Left ventricle myocardium inferior (tissue), 1 donor: ENCODE measurements at places on chromosomes 2 and 18.

DNA sequence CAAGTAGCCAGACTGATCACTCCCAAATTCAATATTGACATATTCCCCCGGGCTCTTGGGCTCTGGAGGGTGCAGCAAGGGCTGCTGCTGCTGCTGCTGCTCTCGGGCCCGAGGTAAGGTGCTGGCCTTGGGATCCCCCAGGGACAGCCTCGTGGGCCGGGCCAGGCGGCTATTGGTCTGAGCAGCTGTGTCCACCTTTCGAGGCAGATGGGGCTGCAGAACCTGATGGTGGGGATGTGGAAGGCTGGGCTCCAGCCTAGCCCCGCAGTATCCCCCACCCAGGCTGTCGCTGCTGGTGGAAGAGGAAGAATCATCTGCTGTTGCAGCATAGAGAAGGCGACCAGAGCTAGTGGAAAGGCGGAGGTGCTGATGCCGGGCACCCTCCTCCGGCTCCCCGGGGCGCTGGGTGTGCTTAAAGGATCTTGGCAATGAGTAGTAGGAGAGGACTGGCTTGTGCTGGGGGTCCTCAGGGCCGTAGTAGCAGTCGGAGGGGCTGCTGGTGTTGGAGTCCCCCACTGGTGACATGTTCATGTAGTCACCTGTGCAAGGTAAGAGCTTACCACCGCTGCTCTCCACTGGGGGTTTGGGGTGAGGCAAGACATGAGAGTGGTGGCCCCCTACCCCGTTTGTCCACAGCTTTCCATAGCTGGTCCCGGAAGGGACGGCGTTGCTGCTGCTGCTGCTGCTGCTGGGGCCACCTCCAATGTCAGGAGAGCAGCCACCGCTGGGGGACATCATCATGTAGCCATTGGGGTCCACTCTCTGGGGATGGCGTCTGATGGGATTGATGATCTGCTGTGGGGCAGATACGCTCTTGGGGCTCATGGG lies 3.4 kb downstream of the IRS1 start:
- peak; percentile 18 for DNase-seq

- no peak for DNase-seq
Measured at GRCh38 chr2:162312853-162313252, 5.6 kb downstream of the IFIH1 start.

- DNase-seq, result no peak
Measured at GRCh38 chr2:167988296-167988695, 259.1 kb downstream of the STK39 start.

DNA sequence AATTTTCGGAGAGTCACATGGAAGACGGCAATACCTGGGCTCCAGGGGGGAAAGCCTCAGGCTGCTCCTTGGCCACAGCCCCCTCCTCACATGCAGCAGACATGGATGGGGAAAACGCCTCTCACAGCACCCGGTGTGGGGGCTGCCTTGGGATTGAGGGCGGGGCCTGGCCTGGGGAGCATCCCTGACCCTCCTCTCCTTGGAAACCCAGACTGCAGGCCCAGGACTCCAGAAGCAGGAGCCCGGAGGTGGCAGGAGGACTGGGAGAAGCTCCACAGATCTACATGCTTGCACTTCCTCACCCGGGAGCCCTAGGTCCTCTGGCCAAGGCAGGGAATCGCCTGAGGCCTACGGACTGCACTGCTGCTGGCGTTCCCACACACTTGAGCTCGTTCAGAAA lies 12.1 kb upstream of the HES6 start:
- DNase-seq, result no peak

GRCh38 chr18:3671176-3671575 lies 221.2 kb downstream of the TGIF1 start:
- DNase-seq, result no peak

DNA sequence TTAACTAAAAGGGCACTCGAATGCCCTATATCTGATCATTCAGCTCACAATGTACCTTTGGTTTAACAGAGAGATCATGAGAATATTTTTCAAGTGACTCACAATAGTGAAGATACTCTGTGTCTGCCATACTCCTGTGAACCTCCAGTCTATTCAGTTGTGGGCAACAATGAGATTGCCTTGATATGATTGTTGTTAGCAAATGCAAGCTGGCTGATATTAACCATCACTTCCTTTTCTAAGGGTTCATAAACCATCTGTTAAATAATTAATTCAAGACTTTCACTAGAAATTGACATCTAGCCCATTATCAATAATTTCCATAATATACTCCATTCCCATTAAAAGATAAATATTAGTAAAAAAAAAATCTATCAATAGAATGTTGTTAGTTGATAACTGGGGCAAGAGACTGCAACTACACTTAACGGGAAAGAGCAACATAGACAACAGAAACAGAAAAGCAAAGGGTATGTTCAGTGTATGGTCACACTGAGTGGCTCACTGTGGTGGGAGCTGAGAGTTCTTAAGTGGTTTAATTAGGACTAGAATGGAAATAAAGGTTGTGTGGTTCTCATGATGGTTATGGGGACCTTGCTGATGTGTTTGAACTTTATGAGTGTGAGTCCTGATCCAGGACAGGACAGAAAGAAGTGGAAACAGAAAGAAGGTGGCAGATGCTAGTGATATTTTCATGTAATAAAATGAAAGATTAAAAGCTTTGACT lies 11.9 kb downstream of the IL18RAP start:
- no peak for DNase-seq

DNA sequence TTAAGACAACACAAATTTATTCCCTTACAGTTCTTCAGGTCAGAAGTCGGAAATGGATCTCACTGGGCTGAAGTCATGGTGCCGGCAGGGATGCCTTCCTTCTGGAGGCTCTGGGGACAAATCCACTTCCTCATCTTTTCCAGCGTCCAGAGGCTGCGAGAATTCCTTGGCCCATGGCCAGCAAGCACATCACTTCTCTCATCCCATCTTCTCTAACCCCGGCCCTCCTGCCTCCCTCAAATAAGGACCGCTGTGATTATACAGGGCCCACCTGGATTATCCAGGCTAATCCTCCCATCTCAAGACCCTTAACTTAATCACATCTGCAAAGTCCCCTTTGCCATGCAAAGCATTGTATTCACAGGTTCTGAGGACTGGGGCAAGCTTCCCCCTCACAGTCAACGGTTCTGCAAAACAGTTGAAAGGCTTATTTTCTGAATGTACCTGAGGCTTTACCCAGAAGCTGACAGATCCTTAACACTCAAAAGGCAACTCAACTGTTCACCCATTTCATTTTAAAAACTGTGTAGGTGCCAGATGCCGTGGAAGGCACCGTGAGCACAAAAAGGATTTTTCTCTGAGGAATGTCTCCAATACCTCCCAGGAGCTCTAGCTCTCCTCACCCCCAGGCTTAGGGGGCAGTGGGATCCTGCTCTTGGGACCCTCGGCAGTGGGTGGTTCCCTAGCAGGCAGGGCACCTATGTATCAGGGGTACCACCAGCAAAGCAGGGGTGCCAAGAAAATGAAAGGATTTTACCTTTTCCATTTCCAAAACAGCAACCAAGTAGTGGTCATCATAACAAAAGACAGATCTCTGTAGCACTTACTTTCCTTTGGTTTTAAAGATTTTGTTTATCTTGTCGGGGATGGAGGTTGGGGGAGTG lies 84.0 kb downstream of the KCTD1 start:
- no peak for DNase-seq

- DNase-seq, result peak; percentile 94
Measured at GRCh38 chr18:12883684-12884405, at the start of gene PTPN2. Gene PTPN2, minus strand, starts transcription at chr18:12884237. Its CDS starts 96 bp downstream, at chr18:12884141.

DNA sequence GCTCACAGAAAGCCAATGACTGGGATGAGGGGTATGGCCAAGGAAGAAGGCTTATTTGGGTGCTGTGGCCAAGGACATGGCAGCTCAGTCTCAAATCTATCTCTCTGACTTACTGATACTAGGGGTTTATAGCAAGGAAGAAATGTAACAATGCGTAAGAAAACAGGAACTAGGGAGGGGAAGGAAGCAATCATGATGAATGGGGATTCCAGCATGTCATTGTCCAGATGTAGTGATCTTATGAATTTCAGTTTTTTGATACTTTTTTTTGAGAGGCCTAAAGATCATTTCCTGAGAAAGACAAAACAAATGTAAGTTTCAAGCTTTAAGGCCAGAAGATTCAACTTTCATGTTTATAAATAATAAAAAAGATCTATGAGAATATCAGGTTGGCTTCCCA lies 298.6 kb upstream of the FAM98A start:
- no peak for DNase-seq
